Heart left ventricle (tissue), 16 donors: ENCODE measurements at places on chromosomes 2 and 18. TPM values are rescaled to one million over a fixed set of nuclear protein-coding genes. Genes with fewer than 3 reads are reported as not detected.

The ABCA12 gene
- not detected for total RNA-seq

The SMAD2 gene
- total RNA-seq = 88.1 TPM

The RAD51AP2 gene
- total RNA-seq = not detected

The EFR3B gene
- 5.5 TPM for total RNA-seq

The NOSTRIN gene
- total RNA-seq = 8.2 TPM

The GPR35 gene
- total RNA-seq = 0.79 TPM

The RNF152 gene
- 17.8 TPM for total RNA-seq

The NEU2 gene
- not detected for total RNA-seq

The ST6GAL2 gene
- 1.0 TPM for total RNA-seq

The TCF23 gene
- 0.07 TPM for total RNA-seq

The PROC gene
- not detected for total RNA-seq

The MAPK4 gene
- total RNA-seq = 18.6 TPM

The PLA2R1 gene
- 4.7 TPM for total RNA-seq

The ILKAP gene
- 20.0 TPM for total RNA-seq

The LPIN2 gene
- 15.5 TPM for total RNA-seq

The IRS1 gene
- total RNA-seq = 15.7 TPM

The ANKRD62 gene
- not detected for total RNA-seq

The NMUR1 gene
- 0.25 TPM for total RNA-seq

The OR6B2 gene
- total RNA-seq = not detected

The LRATD1 gene
- total RNA-seq = 0.86 TPM

The UGT1A7 gene
- not detected for total RNA-seq

The MATN3 gene
- 0.48 TPM for total RNA-seq

The EN1 gene
- not detected for total RNA-seq

The MAP3K19 gene
- not detected for total RNA-seq

The PRKAG3 gene
- total RNA-seq = not detected

The SAG gene
- not detected for total RNA-seq

The TMEM17 gene
- total RNA-seq = 2.3 TPM

The TBR1 gene
- total RNA-seq = not detected

The BMP10 gene
- total RNA-seq = not detected

The MC2R gene
- total RNA-seq = not detected

The SERPINB13 gene
- not detected for total RNA-seq

The ANKRD30B gene
- 0.06 TPM for total RNA-seq

The LOXHD1 gene
- 1.3 TPM for total RNA-seq
